Stimulated activated CD4-positive, alpha-beta T cell treated with anti-CD3 and anti-CD28 coated beads, TNF-alpha, amount 100 ng/mL, for 4 hours (primary cell): ENCODE measurements at places on chromosomes 12 and 14.

GRCh38 chr14:21436567-21437062, 19.3 kb downstream of the CHD8 start:
- no peak for DNase-seq

GRCh38 chr12:42332301-42333285, 6.6 kb downstream of the PPHLN1 start:
- DNase-seq = no peak

GRCh38 chr12:75994069-75994740, 37.4 kb downstream of the PHLDA1 start:
- DNase-seq = no peak

DNA sequence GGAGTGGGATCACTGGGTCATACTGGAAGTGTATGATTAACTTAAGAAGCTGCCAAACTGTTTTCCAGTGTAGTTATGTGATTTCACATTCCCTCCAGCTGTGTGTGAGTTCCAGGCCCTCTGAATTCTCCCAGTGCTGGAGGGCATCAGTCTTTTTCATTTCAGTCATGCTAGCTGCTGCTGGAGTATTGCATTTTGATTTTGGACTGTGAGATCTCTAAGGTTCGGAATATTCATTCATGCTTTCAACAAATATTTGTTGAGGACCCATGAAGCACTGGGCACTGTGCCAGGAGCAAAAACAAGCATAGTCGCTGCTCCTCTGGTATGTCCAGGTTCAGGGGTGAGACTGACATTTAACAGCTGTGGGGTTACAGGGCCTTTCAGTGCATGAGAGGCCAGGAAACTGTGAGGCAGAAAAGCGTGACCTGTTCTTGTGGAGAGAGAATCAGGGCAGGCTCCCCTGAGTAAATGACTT, 133.2 kb downstream of the SCARB1 start:
- DNase-seq = no peak

GRCh38 chr12:102486153-102486552, 5.8 kb upstream of the IGF1 start:
- no peak for DNase-seq

DNA sequence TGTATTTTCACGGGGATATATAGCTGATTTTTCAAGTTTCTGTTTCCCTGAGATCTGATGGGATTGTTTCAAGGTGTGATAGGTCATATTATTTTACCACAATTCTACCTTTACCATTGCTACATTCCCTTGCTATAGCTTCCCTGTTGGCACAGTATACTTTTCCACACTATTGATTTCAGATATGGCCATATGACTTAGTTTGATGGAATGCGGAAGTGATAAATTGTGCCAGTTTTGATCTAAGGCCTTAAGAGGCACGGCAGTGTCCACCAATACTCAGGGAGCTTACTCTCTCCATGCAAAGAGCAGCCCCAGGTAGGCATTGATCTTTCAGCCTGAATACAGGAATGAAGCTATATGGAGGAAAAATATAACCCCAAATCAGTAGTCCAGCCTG, 315.7 kb downstream of the SLC16A7 start:
- DNase-seq = no peak

- no peak for DNase-seq
These were observed 35.4 kb downstream of the SPTB start for GRCh38 chr14:64844272-64844671.

DNA sequence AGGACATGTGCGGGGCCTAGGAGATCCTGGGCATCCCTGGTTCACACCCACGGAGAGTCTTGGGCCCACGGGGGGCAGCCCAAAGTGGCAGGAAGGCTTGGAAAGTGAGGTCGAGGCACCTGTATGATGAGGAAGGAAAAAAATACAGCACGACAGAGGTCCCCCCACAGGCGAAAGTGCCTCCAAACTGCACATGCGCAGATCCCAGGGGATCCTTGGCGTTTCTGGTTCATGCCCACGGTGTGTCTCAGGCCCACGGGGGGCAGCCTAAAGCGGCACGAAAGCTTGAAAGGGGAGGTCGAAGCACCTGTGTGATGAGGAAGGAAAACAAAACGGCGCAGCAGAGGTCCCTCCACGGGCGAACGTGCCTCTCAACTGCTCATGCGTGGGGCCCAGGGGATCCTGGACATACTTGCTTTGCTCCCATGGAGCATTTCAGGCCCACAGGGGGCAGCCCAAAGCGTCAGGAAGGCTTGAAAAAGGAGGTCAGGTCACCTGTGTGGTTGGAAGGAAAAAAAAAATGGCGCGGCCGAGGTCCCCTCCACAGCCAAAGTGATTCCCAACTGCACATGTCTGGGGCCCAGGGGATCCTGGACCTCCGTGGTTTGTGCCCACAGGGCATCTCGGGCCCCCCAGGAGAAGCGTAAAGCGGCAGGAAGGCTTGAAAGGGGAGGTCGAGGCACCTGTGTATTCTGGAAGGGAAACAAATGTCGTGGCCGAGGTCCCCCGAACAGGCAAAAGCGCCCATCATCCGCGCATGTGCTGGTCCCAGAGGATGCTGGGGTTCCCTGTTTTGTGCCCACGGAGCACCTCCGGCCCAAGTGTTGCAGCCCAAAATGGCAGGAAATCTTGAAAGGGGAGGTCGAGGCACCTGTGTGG, 582.6 kb downstream of the ALG10 start:
- DNase-seq = no peak

- DNase-seq = no peak
These were observed 3.1 kb downstream of the CEBPE start for GRCh38 chr14:23115918-23116317.

DNA sequence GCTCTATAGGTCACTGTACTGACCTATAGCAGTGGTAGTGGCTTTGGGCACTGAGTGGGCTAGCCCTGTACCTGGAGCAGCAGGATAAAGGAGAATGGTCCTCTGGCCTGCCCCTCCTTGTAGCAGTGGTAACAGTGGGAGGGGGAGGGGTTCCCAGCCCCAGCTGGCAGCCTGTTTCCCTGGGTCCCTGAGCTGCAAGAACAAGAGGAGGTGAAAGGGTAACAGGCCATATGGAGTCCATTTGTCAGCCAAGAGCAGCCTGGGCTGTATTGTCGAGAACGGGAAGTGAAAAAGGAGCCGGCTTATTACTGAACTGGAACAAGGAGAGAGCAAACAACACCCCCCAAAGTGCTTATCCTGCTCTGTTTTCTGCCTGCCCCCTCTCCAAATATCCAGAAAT, 73.8 kb upstream of the SRSF5 start:
- no peak for DNase-seq

- DNase-seq = no peak
These were observed 133.5 kb upstream of the TMEM132C start for GRCh38 chr12:128133321-128134073.

DNA sequence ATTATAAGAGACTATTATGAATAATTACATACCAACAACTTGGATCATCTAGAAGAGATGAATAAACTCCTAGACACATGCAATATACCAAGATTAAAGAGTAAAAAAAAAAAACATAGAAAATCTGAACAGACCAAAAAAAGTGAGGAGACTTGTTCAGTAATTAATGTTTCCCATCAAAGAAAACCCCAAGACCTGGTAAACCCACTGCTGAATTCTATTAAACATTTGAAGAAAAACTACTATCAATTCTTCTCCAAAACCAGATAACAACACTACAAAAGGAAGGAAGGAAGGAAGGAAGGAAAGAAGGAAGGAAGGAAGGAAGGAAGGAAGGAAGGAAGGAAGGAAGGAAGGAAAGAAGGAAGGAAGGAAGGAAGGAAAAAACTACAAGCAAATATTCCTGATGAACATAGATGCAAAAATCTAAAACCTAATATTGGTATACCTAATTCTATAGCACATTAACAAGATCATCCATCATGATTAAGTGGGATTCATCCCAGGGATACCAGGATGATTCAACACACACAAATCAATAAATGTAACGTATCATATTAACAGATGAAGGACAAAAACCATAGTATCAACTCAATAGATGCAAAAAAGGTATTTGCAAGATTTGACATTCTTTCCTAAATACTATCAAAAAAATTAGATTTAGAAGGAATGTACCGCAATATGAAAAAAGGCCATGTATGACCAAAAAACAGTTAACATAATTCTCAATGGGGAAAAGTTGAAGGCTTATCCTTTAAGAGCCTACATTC, 445.5 kb downstream of the KCNH5 start:
- DNase-seq = no peak

GRCh38 chr14:34270361-34270760, 191.7 kb downstream of the SPTSSA start:
- DNase-seq = no peak

GRCh38 chr12:115572440-115572839, 705.1 kb downstream of the MED13L start:
- DNase-seq = no peak

DNA sequence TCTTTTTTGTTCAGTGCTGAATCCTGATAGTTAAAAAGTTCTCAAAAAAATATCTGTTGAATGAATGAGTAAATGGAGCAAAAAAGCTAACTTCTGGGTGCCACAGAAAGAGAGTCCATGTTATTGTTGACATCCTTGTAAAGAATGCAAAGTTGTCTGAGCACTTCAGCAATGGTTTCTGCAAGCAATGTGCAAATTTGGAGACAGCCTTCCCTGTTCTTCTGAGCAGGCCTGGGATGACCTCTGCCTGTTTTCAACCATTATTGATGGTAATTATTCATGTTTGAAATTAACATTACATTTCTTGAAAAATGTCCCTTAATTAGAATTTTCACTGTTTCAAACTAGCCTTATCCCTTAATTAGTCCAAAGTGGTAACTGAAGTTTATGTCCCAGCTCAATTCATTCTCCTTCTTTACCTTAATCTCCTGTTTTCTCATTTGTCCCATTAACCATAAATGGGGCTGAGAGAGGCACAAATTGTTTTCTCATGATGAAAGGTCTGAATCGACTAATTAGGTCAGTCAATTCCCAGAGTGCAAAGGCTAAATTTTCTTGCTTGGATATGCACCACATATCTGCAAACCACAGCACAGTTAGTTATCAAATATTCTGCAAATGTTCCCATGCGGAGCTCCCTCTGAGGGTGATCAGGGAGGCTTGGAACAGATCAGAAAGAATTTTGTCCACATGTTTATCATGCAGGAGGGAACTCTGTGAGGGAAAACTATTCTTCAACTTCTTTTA, 139.4 kb upstream of the KRR1 start:
- no peak for DNase-seq

- no peak for DNase-seq
These were observed 27.0 kb downstream of the DHRS2 start for GRCh38 chr14:23663127-23663526.

GRCh38 chr14:53621433-53621832, 335.2 kb downstream of the BMP4 start:
- no peak for DNase-seq

GRCh38 chr12:57898308-57898970, 42.9 kb upstream of the ATP23 start:
- DNase-seq = no peak

DNA sequence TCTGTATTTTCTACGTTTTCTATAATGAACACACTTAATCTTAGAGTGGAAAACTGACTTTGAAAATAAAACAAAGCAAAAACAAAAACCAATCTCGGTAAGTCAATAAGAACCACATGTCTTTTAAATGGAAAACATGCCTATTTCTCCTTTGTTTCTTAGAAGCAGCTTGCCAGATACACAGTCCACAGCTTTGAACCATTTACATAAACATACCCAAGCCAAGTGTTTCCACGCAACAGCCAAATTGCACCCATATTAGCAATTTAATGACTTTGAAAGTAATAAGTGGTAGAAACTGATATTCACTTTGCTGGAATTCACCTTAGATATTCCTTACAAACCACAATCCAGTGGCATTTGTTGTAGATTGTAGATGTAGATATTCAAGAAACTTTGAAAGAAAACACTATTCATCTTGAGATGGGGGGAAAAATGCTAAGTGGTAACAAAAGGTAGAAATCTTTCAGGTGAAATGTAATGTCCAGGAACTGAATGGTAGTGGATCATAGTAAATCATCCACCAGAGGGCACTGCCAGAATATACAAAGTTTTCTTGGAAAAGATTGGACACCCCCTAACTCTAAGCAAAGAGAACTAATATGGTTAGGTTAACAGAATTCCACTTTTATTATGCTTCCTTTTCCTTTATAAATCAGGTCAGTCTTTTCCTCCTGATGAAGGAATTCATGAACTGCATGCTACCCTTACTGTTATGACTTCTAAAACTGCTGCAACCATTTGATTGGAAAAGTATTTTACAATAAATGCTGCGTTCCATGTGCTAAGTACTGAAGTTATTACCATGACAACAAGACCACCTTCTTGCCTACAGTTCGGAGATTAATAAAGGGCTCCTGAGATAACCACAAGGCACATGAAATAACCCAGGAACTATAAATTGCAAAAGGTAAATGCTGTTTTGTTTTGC, 69.8 kb downstream of the RERG start:
- no peak for DNase-seq

- no peak for DNase-seq
These were observed 55.8 kb upstream of the METAP2 start for GRCh38 chr12:95418142-95418541.
